Fibroblast of lung (primary cell): ENCODE measurements at places on chromosomes 12 and 14.

- no peaks in the 10 kb centered on the region for H3K36me3 ChIP-seq
- no peak overlapping the region for H3K4me3 ChIP-seq
- no peaks in the 10 kb centered on the region for H3K27me3 ChIP-seq
- no peak overlapping the region for H3K27ac ChIP-seq
Measured at GRCh38 chr12:24062642-24063245, 113.3 kb upstream of the SOX5 start.

- H3K36me3 ChIP-seq = no peaks in the 10 kb centered on the region
- no peak for DNase-seq
- no peaks in the 10 kb centered on the region for H3K27me3 ChIP-seq
- H3K4me3 ChIP-seq = no peak overlapping the region
- no peak overlapping the region for H3K27ac ChIP-seq
- no peaks in the 10 kb centered on the region for H3K4me1 ChIP-seq
Measured at GRCh38 chr12:68326716-68327115, 5.4 kb downstream of the MDM1 start.

- H3K27me3 ChIP-seq = no peaks in the 10 kb centered on the region
- no peak overlapping the region for H3K4me3 ChIP-seq
- H3K36me3 ChIP-seq = peaks cover 3% of the 10 kb centered on the region
- no peak overlapping the region for H3K27ac ChIP-seq
Measured at GRCh38 chr12:65930114-65930828, 106.0 kb downstream of the HMGA2 start.

GRCh38 chr14:28901631-28902030, 135.0 kb downstream of the FOXG1 start:
- H3K36me3 ChIP-seq = no peaks in the 10 kb centered on the region
- H3K4me3 ChIP-seq = no peak overlapping the region
- no peak overlapping the region for H3K27ac ChIP-seq
- no peaks in the 10 kb centered on the region for H3K27me3 ChIP-seq
- H3K4me1 ChIP-seq = no peaks in the 10 kb centered on the region
- no peak for DNase-seq

DNA sequence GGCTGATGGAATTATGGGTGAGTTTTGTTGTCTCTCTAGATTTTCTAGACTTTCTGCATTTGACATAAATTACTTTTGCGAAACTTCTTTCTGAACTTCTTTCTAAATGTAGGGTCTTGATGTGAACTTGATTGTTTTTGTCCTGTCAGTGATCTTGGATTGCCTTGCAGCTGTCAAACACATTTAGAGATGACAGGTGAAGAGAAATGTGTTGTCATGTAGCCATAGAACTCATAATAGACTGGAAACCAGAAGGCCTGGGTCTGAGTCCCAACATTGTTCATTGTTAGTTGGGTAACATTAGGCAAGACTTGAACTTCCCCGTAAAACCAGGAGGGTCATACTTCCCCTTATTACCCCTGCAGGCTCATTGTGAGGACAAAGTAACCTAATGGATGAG, 109.0 kb downstream of the LRIG3 start:
- H3K36me3 ChIP-seq = no peaks in the 10 kb centered on the region
- H3K4me1 ChIP-seq = no peaks in the 10 kb centered on the region
- H3K27ac ChIP-seq = no peak overlapping the region

DNA sequence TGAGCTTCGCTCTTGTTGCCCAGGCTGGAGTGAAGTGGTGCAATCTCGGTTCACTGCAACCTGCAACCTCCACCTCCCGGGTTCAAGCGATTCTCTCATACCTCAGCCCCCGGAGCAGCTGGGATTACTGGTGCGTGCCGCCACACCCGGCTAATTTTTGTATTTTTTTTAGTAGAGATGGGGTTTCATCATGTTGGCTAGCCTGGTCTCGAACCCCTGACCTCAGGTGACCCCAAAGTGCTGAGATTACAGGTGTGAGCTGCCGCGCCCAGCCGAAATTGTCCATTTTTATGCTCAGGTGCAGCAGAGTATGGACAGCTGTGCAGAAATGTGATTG, 19.2 kb upstream of the CYP46A1 start:
- H3K27me3 ChIP-seq = no peaks in the 10 kb centered on the region
- H3K36me3 ChIP-seq = no peaks in the 10 kb centered on the region
- H3K4me1 ChIP-seq = no peaks in the 10 kb centered on the region
- no peak overlapping the region for H3K27ac ChIP-seq

GRCh38 chr12:2629051-2629450, 165.7 kb upstream of the FKBP4 start:
- no peaks in the 10 kb centered on the region for H3K27me3 ChIP-seq
- no peak overlapping the region for H3K4me3 ChIP-seq
- no peaks in the 10 kb centered on the region for H3K4me1 ChIP-seq
- DNase-seq = no peak
- H3K36me3 ChIP-seq = no peaks in the 10 kb centered on the region

- H3K36me3 ChIP-seq = no peaks in the 10 kb centered on the region
- no peak for DNase-seq
- no peak overlapping the region for H3K4me3 ChIP-seq
- no peak overlapping the region for H3K27ac ChIP-seq
Measured at GRCh38 chr12:116707751-116708150, 30.1 kb downstream of the SPRING1 start.

DNA sequence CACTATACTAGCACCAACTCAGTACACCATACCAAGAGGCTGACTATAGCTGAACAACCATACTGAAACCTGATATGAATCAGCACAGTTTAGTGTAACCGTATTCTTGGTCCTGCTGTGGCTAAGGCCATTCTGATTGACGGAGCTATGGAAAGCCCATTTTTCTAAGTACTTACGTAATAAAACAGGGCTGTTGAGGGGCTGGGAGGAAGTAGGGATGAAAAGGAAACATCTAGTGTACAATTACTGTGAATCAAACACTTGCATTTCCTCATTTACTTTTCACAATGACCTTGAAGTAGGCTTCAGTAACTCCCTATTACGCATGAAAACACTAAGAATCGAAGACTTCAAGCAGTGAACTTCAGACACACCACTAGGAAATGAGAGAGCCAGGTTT, 198.2 kb downstream of the BTG1 start:
- H3K4me1 ChIP-seq = no peaks in the 10 kb centered on the region
- no peaks in the 10 kb centered on the region for H3K36me3 ChIP-seq
- H3K27ac ChIP-seq = no peak overlapping the region
- no peak for DNase-seq
- no peak overlapping the region for H3K4me3 ChIP-seq
- no peaks in the 10 kb centered on the region for H3K27me3 ChIP-seq

DNA sequence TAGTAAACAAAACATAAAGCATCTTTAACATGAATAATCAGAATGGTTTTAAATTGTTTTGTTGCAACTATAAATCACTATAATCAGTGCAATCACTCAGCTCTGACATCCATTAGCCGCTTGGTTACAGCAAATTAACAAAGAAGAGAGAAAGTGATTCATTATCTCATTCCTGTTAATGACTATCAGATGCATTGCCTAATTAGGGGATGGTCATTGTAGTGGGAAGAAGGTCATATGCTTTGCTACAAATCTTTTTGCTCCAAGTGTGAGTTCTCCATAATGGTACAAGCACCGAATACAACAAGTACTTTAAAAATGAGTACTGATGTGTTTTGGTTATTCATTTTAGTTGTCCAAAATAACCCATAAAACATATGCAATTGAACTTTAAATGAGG, 272.0 kb downstream of the AKAP6 start:
- DNase-seq = no peak
- no peaks in the 10 kb centered on the region for H3K27me3 ChIP-seq
- H3K36me3 ChIP-seq = no peaks in the 10 kb centered on the region
- no peak overlapping the region for H3K4me3 ChIP-seq
- no peak overlapping the region for H3K27ac ChIP-seq

GRCh38 chr14:104794631-104794992, 936 bp downstream of the AKT1 start:
- H3K36me3 ChIP-seq = peaks cover 12% of the 10 kb centered on the region
- peaks cover 9% of the 10 kb centered on the region for H3K4me1 ChIP-seq
- H3K27ac ChIP-seq = peak overlapping the region; percentile 69
- H3K4me3 ChIP-seq = peak overlapping the region; percentile 75

- no peak overlapping the region for H3K27ac ChIP-seq
- H3K27me3 ChIP-seq = no peaks in the 10 kb centered on the region
- peak; percentile 97 for DNase-seq
- no peaks in the 10 kb centered on the region for H3K36me3 ChIP-seq
- H3K4me1 ChIP-seq = no peaks in the 10 kb centered on the region
- no peak overlapping the region for H3K4me3 ChIP-seq
Measured at GRCh38 chr12:93127582-93128331, 198.7 kb upstream of the EEA1 start.

GRCh38 chr12:110590806-110591326, 7.7 kb upstream of the PPTC7 start:
- peaks cover 2% of the 10 kb centered on the region for H3K4me1 ChIP-seq
- no peaks in the 10 kb centered on the region for H3K36me3 ChIP-seq
- H3K27ac ChIP-seq = peak overlapping the region; percentile 57
- DNase-seq = no peak
- no peak overlapping the region for H3K4me3 ChIP-seq

GRCh38 chr12:54725233-54725843, 77.2 kb upstream of the DCD start:
- peak; percentile 2 for DNase-seq
- H3K36me3 ChIP-seq = no peaks in the 10 kb centered on the region
- no peak overlapping the region for H3K4me3 ChIP-seq
- no peak overlapping the region for H3K27ac ChIP-seq
- H3K4me1 ChIP-seq = no peaks in the 10 kb centered on the region

DNA sequence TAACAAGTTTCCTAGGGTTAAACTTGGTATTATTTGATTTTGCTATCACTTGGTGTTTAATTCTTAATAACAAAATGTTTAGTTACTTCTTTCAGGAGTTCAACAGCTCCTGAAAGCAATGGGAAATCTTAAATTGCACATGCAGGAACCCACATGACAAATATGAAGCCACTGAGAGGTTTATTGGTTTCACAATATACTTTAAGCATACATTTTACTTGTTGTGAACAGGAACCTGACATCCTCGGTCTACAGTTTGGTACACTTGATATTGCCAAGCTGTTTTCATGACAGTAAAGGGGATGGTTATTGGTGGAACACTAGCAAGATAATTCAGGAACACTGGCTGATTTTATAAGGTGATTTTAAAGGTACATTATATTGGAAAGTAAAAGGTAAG, 46.2 kb downstream of the SLC38A1 start:
- no peak overlapping the region for H3K27ac ChIP-seq
- no peaks in the 10 kb centered on the region for H3K4me1 ChIP-seq
- H3K4me3 ChIP-seq = no peak overlapping the region
- DNase-seq = no peak

- H3K27me3 ChIP-seq = no peaks in the 10 kb centered on the region
- peaks cover 2% of the 10 kb centered on the region for H3K4me1 ChIP-seq
- DNase-seq = no peak
Measured at GRCh38 chr12:123954647-123955350, 17.8 kb downstream of the CCDC92 start.

- H3K27me3 ChIP-seq = no peaks in the 10 kb centered on the region
- H3K36me3 ChIP-seq = peaks cover 4% of the 10 kb centered on the region
- peak within 1 kb of the TSS; percentile 74 for H3K4me3 ChIP-seq
- peak; percentile 66 for DNase-seq
- peaks cover 11% of the 10 kb centered on the region for H3K4me1 ChIP-seq
- peak within 1 kb of the TSS; percentile 76 for H3K27ac ChIP-seq
Measured at GRCh38 chr12:120710031-120710804, at the start of gene UNC119B. Gene UNC119B (plus strand): TSS chr12:120710458. CDS start chr12:120710475, 17 bp downstream.

GRCh38 chr12:106452309-106452708, 94.8 kb downstream of the POLR3B start:
- no peak overlapping the region for H3K4me3 ChIP-seq
- no peaks in the 10 kb centered on the region for H3K36me3 ChIP-seq
- no peaks in the 10 kb centered on the region for H3K27me3 ChIP-seq
- DNase-seq = no peak
- no peaks in the 10 kb centered on the region for H3K4me1 ChIP-seq

GRCh38 chr12:45756666-45757065, 27.2 kb downstream of the ARID2 start:
- no peak overlapping the region for H3K4me3 ChIP-seq
- H3K27me3 ChIP-seq = no peaks in the 10 kb centered on the region
- DNase-seq = peak; percentile 21

DNA sequence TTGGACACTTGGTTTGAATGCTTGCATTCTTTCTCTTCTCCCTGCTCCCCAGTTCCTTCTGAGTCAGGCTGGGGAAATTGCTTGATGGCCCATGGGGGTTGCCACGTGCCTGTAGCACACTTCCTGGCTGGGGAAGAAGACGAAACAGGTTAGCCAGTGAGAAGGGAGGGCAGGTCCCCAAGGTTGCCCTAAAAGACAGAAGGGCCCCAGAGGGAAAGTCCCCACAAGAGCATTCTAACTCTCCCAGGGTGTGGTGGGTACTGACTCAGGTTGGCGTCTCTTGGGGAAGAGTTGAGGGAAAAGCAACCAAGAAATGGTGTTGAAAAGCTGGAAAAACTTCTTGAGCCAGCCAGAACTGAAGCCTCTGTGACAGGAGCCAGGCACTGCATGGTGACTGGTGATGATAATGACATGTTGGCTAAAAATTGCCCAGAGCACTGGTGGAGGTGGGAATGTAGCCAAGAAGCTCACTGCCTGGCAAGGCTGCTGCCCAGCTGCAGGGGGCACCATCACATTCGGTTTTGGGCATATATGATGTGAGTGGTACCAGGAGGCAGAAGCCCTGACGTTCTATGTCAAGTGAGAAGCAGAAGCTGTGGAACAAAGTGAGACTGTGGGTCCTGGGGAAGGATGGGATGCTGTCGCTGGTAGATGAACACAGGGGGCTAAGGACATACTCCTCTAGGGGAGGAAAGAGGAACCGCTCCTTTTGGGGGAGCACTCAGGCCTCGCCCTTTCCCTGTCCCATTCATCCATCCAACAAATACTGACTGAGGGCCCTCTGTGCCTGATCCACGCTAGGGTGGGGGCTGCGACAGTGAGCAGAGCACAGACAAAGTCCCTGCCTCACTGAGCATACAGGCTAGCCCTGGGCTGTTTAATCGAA, 8.1 kb upstream of the RABGGTA start:
- no peak overlapping the region for H3K4me3 ChIP-seq
- no peaks in the 10 kb centered on the region for H3K27me3 ChIP-seq
- no peaks in the 10 kb centered on the region for H3K4me1 ChIP-seq
- H3K36me3 ChIP-seq = no peaks in the 10 kb centered on the region
- no peak for DNase-seq

- no peak overlapping the region for H3K27ac ChIP-seq
- no peak for DNase-seq
- peaks cover 10% of the 10 kb centered on the region for H3K4me1 ChIP-seq
Measured at GRCh38 chr14:52013984-52014600, 24.7 kb downstream of the RTRAF start.

GRCh38 chr14:54673193-54674045, 106.5 kb downstream of the SAMD4A start:
- H3K4me1 ChIP-seq = peaks cover 34% of the 10 kb centered on the region
- H3K27me3 ChIP-seq = no peaks in the 10 kb centered on the region
- H3K27ac ChIP-seq = peak overlapping the region; percentile 46
- no peaks in the 10 kb centered on the region for H3K36me3 ChIP-seq
- peak; percentile 63 for DNase-seq

DNA sequence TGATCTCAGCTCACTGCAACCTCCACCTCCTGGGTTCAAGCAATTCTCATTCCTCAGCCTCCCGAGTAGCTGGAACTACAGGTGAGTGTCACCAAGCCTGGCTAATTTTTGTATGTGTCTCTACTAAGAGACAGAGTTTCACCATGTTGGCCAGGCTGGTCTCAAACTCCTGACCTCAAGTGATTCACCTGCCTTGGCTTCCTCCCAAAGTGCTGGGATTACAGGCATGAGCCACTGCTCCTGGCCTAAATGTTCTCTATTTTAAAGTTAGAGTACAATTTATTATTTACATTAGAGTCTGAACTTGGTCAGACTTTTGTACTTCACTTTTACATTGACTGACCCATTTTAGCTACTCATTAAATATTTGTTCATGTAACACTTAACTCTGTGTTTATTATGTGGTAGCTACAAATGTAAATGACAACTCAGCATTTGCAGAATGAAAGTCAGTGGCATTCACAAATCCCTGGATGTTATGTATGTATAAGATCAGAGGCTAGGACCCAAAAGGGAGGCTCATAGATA, 409.6 kb downstream of the APAF1 start:
- no peak overlapping the region for H3K4me3 ChIP-seq
- H3K4me1 ChIP-seq = no peaks in the 10 kb centered on the region
- no peak overlapping the region for H3K27ac ChIP-seq
- H3K27me3 ChIP-seq = no peaks in the 10 kb centered on the region
- no peak for DNase-seq
